Naive B cell (primary cell): ENCODE measurements at places on chromosomes 4 and X. TPM values are rescaled to one million over a fixed set of nuclear protein-coding genes. Genes with fewer than 3 reads are reported as not detected.

The PRRG3 gene
- not detected for polyA plus RNA-seq

The TMEM271 gene
- polyA plus RNA-seq = not detected

The GPRIN3 gene
- polyA plus RNA-seq = not detected

The ARHGEF6 gene
- 55.0 TPM for polyA plus RNA-seq

The MAPK10 gene
- polyA plus RNA-seq = 0.08 TPM

The BCAP31 gene
- 228 TPM for polyA plus RNA-seq

The MTNR1A gene
- polyA plus RNA-seq = not detected

The HPGD gene
- not detected for polyA plus RNA-seq

The TECRL gene
- not detected for polyA plus RNA-seq

GRCh38 chr4:5753766-5754528 is 42.9 kb downstream of the EVC start:
- H3K27me3 ChIP-seq = no peaks in the 10 kb centered on the region
- H3K4me1 ChIP-seq = no peaks in the 10 kb centered on the region
- H3K4me3 ChIP-seq = no peak overlapping the region
- DNase-seq = no peak

- peak within 1 kb of the TSS; percentile 99 for H3K27ac ChIP-seq
- H3K4me1 ChIP-seq = peaks cover 49% of the 10 kb centered on the region
- H3K4me3 ChIP-seq = peak within 1 kb of the TSS; percentile 98
- peak; percentile 87 for DNase-seq
These were observed at the start of gene ARAP2 for GRCh38 chr4:36244257-36245082. Gene ARAP2 (minus strand): TSS chr4:36244514. CDS start chr4:36229486, 15,028 bp downstream.

DNA sequence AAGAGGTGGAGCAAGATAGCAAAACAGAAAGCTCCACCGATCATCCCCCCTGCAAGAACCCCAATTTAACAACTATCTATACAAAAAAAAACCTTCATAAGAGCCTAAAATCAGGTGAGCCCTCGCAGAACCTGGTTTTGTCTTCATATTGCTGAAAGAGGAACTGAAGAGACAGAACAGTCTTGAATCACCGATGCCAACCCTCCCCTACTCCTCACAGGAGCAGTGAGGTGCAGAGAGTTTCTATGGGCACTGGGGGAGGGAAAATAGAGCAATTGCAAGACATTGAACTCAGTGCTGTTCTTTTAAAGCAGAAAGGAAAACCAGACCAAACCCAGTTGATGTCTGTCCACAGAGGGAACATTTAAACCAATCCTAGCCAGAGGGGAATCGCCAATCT is 1370.3 kb downstream of the FAM133A start:
- no peak overlapping the region for H3K27ac ChIP-seq
- H3K4me3 ChIP-seq = no peak overlapping the region
- no peaks in the 10 kb centered on the region for H3K4me1 ChIP-seq
- no peaks in the 10 kb centered on the region for H3K36me3 ChIP-seq

GRCh38 chr4:21726255-21726815 is 222.2 kb downstream of the KCNIP4 start:
- H3K36me3 ChIP-seq = no peaks in the 10 kb centered on the region
- no peak overlapping the region for H3K27ac ChIP-seq
- no peak overlapping the region for H3K4me3 ChIP-seq
- H3K4me1 ChIP-seq = no peaks in the 10 kb centered on the region

DNA sequence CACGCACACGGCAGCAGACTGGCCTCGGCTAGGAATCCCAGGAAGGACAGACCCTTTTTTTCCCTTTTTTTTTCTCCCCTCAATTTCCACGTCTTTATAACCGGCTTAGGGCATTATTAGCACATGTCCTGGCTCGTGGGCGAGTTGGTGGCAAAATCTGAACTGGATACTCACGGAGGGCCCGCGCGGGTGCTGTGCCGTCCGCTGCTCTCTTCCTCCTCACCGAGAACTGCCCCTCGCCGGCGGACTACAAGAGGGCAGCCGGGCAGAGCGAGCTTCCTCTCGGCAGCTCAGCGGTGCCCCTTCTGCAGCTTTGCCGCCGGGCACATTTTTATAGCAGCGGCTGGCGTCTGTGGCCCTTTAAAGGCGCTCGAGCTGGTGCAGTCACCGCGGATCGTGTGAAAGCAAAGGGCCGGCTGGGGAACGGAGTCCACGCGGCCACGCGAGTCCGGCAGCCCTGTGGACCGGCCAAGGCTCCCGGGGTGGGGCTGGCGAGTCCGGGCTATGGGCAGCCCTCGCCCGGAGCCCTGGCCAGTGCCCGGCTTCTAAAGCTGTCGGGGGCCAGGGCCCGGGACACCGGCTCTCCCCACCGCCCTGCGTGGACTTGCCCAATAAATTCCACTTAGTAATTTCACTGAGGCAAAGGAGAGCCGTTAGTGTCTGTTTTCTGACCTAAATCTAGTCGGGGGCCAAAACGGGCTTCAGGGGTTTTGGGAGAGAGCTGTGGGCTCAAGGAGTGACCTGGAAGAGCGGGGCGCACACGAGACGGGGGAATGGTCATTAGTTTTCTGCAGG is 1.3 kb upstream of the CITED1 start:
- peaks cover 50% of the 10 kb centered on the region for H3K27me3 ChIP-seq
- H3K36me3 ChIP-seq = peaks cover 7% of the 10 kb centered on the region
- peak overlapping the region; percentile 93 for H3K4me3 ChIP-seq
- peaks cover 33% of the 10 kb centered on the region for H3K4me1 ChIP-seq
- DNase-seq = no peak

- H3K36me3 ChIP-seq = no peaks in the 10 kb centered on the region
- H3K27me3 ChIP-seq = peaks cover 48% of the 10 kb centered on the region
- no peaks in the 10 kb centered on the region for H3K4me1 ChIP-seq
- no peak for DNase-seq
These were observed 62.6 kb upstream of the DHX15 start for GRCh38 chr4:24646798-24647460.

DNA sequence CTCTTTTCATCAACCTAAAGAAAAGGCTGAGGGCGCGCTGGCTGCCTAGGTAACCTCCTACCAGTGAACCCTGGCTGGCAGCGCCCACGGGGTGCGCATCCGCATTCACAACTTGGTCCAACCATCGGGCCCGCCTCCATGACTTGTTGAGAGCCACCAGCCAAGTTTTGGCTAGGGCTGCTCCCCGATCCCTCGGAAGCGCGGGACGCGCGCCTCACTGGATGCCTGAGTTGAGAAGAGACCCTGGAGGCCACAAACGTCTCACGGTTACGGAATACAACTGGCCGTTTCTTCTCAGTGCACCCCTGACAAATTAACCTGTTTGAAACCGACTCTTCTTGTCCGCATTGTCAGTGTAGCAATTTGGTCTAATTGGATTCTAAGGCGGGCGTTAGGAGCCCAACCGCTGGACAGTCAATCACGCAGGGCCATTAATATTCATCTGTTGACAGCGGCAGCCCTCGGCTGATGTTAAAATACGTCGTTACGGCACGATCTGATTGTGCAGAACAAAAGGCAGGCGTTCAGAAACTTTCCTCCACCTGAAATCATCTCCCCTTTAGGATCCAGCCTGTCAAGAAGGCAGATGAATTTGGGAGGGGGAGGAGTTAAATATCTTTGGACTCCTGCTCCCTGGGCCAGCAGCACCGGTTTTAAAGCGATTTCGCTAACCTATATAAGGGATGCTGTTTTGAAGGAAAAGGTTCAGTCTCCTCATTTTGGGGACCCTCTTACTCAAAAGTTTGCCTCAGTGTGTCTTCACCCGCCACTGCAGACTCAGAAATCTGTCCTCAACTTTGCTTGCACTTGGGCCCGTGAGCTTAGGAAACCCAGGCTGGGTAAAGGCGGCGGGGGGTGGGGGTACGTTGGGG is 1.2 kb downstream of the GPC3 start:
- H3K27me3 ChIP-seq = peaks cover 44% of the 10 kb centered on the region
- no peak for DNase-seq
- peaks cover 4% of the 10 kb centered on the region for H3K4me1 ChIP-seq
- H3K4me3 ChIP-seq = no peak overlapping the region

DNA sequence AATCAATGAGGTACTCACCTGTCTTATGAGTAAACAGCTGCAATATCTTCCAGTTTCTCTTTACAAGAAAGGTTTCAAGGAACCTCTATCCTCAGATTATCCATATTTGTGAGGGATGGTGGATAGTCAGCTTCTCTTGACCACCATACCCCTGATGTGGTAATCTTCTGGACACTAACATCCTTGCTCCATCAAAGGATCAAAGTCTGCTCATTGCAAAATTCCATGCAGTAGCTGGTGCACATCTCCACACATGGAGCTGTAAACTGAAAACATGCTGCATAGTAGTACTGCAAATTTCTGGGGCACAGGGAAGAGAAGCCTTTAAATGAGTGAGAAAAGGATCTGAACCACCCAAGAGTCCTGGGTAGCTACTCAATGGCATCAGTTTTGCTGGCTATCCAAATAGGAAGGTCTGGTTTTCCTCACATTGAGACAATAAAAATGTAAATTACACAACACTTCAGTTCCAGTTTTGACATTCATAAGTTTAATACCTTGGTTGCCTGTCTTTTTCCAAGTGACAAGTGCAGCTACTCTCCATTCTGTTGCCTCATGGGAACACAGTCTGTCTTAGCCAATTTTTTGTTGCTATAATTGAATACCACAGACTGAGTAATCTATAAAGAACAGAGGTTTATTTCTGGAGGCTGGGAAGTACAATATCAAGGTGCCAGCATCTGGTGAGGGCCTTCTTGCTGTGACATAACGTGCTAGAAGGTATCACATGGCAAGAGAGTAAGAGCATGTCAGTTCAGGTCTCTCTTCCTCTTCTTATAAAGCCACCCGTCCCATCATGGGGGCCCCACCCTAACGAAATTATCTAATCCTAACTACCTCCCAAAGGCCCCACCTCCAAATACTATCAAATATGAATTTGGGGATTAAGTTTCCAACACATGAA is 34.4 kb upstream of the ARHGEF6 start:
- H3K4me3 ChIP-seq = no peak overlapping the region
- no peak overlapping the region for H3K27ac ChIP-seq
- no peaks in the 10 kb centered on the region for H3K4me1 ChIP-seq

GRCh38 chr4:124958847-124959246 is 246.3 kb upstream of the ANKRD50 start:
- no peak overlapping the region for H3K4me3 ChIP-seq
- H3K27ac ChIP-seq = no peak overlapping the region
- H3K36me3 ChIP-seq = no peaks in the 10 kb centered on the region
- H3K27me3 ChIP-seq = no peaks in the 10 kb centered on the region
- no peaks in the 10 kb centered on the region for H3K4me1 ChIP-seq

- peak; percentile 3 for DNase-seq
- peaks cover 20% of the 10 kb centered on the region for H3K4me1 ChIP-seq
- peak overlapping the region; percentile 62 for H3K4me3 ChIP-seq
These were observed 136.7 kb downstream of the PARM1 start for GRCh38 chr4:75069493-75070074.

GRCh38 chr4:90544532-90545045 is 417.4 kb downstream of the CCSER1 start:
- H3K27me3 ChIP-seq = no peaks in the 10 kb centered on the region
- H3K27ac ChIP-seq = no peak overlapping the region
- H3K36me3 ChIP-seq = no peaks in the 10 kb centered on the region
- H3K4me3 ChIP-seq = no peak overlapping the region
- DNase-seq = no peak

DNA sequence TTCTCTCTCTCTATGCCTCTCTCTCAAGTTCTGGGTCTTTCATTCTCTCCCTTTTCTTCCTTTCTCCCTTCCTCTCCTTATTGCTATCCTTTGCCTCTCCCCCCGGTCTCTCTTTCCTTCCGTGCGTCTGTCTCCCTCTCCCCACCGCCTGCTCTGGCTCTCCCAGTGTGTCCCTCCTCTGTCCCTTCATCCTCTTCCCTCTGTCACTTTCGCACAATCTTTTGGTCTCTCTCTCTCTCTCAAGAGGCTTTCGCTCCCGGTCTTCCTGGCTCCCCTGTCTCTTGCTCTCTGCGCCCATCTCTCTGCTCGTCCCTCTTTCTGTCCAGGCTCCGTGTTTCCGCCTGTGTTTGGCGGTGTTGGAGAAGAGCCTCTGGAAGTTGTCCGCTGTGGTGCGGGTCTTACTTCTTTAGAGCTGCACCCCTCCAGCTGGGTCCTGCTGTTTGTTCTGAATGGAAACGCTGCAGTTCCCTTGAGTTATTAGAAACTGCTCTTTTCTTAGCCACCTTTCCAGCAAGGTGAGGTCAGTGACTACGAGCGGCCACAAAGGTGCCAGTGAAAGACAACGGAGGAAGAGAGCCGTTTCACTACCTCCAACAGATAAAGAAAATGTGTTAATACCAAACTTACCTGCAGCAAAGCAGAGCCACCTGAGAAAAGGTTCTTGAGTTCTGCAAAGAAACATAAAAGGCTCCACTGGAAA is 1.1 kb downstream of the BMPR1B start:
- H3K36me3 ChIP-seq = no peaks in the 10 kb centered on the region
- H3K4me1 ChIP-seq = peaks cover 9% of the 10 kb centered on the region
- peaks cover 66% of the 10 kb centered on the region for H3K27me3 ChIP-seq
- no peak overlapping the region for H3K4me3 ChIP-seq

- DNase-seq = no peak
- H3K27ac ChIP-seq = no peak overlapping the region
- H3K36me3 ChIP-seq = no peaks in the 10 kb centered on the region
- no peaks in the 10 kb centered on the region for H3K27me3 ChIP-seq
- H3K4me1 ChIP-seq = no peaks in the 10 kb centered on the region
These were observed 1367.0 kb downstream of the PCDH7 start for GRCh38 chr4:32087211-32087610.

DNA sequence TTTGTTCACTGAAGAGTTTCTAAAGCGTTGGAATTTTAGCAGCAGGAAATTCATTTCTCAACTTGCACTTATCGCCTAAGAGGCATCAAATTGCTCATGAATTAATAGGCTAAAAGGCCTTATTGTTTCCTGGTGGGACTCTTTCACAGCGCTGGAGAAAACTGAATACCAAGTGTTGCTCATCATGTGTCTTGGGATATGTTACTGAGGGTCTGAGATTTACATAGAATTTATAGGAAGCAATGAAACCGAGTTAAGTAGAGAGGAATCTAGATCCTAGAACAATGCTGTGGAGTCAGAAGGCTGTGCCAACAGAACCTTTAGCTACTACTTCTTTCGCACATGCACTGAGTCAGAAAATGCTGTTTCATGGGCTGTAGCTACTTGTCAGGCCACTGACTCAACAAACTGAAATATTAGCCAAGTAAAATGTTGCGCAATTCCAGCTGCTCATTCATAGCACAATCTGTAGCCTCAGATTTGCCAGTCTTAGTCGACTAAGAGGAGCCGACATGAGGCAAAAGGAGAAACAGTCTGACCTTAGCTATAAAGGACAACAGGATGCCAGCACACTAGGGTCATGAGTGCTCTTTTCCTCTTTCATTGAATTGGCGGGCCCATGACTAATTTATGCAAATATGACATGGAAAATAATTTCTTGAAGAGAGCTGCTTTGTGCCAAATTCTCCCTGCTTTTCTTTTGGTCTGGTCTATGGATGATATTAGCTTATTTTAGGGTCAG is 35.9 kb upstream of the CXCL8 start:
- H3K4me3 ChIP-seq = no peak overlapping the region
- no peak overlapping the region for H3K27ac ChIP-seq
- peaks cover 4% of the 10 kb centered on the region for H3K27me3 ChIP-seq
